Activated naive CD4-positive, alpha-beta T cell treated with anti-CD3 and anti-CD28 coated beads, Interleukin-2, amount 50 U/mL, for 72 hours (primary cell): ENCODE measurements at places on chromosomes 1 and 21. TPM values are rescaled to one million over a fixed set of nuclear protein-coding genes. Genes with fewer than 3 reads are reported as not detected.

Gene S100A16
- not detected for total RNA-seq

Gene MAD2L2
- 76.7 TPM for total RNA-seq

Gene CDA
- total RNA-seq: not detected

Gene RCSD1
- total RNA-seq: 65.6 TPM

Gene EDARADD
- total RNA-seq: 1.6 TPM

Gene RHEX
- not detected for total RNA-seq

Gene TRNP1
- not detected for total RNA-seq

Gene CLEC20A
- not detected for total RNA-seq

Gene EFNA4
- 5.7 TPM for total RNA-seq
